ENCODE measurements at places on chromosomes 4 and X.

- no peak for DNase-seq
These were observed 200.0 kb upstream of the MAD2L1 start for GRCh38 chr4:120266602-120267001.

GRCh38 chr4:173257732-173258717 is 76.1 kb downstream of the HMGB2 start:
- peak; percentile 64 for DNase-seq

DNA sequence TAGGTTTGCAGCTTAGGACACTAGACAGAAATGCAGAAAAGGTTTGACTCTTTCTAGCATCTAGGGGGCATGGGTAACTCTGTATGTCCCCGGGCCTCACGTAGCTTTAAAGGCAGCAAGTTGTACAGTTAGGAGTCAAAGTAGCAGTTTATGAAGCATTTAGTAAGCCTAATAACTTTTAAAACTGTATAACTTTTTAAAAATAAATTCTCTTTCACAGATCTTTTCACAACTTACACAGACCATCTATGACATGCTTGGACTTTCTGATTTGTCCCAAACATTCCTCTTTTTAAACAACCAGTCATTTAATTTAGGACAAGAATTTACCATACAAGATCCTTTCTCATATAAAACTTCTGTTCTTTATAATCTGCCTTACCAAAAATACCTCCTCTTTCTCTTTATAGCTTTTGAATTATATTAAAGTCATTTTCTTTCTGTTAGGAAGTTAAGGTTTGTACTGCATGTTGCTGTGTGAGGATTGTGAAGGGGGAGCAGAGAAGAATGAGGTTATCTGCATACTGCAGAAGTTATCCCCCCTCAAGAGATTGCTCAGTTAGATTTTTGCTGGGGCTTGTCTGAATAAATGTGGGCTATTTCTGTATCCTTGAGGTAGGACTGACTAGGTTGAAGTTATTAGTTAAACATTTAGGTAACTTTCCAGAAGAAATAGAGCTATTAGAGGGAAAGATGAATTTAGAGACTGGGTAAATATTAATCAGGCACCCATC is 94.3 kb downstream of the CPE start:
- DNase-seq, result no peak

GRCh38 chr4:39655211-39655610 is 16.5 kb upstream of the SMIM14 start:
- no peak for DNase-seq

GRCh38 chrX:47091149-47091775 is 13.0 kb downstream of the RGN start:
- no peak for DNase-seq

GRCh38 chrX:110282922-110283321 is 35.0 kb downstream of the AMMECR1 start:
- DNase-seq, result no peak

DNA sequence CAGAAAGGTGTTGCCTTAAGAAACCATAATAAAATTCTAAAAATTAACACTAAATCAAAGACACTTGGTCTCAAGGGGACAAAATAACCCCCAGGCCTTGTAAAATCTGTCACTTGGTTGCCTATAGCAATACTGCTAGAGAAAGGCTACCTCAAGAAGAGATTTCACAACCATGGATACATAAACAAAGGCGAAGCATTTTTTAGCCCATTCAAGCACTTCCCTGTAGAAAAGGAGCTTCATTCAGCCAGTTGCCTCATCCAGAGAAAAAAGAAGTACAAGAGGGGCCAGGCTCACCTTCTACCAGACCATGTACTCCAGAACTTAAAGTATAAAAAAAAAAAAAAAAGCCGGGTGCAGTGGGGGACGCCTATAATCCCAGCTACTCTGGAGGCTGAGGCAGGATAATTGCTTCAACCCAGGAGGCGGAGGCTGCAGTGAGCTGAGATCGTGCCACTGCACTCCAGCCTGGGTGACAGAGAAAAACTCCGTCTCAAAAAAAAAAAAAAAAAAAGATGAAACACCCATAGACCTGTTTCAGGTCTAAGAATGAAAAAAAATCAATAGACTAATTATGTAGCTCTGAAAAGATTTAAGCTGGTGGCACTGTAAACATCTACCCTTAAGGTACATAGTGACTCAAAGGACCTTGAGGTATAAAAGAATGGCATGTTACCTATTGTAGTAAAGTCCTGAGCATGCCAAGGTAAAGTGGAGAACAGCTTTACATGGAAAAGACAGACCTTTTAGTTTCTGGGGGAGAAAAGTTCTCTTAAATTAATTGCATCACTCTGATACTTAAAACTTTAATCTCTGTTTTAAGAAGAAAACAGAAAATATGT is 18.0 kb downstream of the RUFY3 start:
- no peak for DNase-seq

DNA sequence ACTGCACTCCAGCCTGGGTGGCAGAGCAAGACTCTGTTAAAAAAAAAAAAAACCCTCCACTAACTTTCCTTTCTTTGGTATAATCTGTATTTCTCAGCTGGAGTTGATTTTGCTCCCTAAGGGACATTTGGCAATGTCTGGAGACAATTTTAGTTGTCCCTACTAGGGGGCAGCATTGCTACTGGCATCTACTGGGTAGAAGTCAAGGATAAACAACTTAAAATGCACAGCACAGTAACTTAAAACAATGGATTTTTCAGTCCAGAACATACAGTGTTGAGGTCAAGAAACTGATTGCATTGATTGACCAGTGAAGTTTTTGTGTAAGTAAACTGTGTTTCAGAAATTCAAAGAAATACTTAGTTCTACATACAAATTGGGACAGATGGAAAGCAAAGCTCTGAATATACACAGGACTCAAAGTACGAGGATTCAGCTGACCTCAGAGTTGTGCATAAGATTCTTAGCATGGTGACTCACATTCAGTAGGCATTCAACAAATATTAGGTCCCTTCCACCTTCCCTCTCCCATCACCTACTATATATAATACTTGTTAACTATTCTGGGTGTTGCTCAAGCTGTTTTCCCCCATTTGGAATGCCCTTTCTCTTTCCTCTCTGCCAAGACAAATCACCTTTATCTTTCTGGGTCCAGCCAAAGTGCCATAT is 8.8 kb downstream of the DDX53 start:
- peak; percentile 65 for DNase-seq

- DNase-seq, result peak; percentile 9
These were observed 192.1 kb downstream of the SPRY1 start for GRCh38 chr4:123588631-123589241.

DNA sequence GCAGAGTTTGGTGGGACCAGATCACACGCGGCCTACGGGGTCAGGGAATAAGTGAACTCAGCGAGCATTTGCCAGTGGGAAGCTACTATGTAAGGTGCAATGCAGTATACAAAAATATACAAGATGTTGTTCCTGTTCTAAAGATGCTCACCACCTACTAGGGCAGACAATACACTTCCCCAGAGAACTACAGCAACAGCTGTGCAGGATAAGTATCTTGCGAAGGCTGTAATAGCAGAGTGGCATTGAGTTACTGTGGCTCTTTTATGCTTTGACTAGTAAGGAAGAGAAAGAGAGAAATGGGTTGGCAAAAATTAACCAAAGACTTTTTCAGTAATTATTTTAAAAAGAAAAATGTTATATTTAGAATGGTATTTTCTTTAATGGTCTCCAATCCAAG is 61.2 kb downstream of the CDS1 start:
- no peak for DNase-seq

DNA sequence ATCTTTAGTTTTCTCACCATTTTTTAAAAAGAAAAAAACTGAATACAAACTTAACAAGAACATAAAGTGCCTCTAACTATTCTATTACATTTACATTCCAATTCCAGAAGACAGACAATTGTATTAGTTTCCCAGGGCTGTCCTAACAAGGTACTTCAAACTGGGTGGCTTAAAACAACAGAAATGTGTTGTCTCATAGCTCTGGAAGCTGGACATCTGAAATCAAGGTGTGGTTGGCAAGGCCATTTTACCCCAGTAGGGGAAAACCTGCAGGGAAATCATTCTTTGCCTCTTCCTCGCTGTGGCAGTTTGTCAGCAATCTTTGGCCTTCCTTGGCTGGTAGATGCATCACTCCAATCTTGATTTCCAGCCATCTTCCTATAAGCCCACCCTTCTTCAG is 37.5 kb upstream of the TMEM33 start:
- DNase-seq, result no peak

DNA sequence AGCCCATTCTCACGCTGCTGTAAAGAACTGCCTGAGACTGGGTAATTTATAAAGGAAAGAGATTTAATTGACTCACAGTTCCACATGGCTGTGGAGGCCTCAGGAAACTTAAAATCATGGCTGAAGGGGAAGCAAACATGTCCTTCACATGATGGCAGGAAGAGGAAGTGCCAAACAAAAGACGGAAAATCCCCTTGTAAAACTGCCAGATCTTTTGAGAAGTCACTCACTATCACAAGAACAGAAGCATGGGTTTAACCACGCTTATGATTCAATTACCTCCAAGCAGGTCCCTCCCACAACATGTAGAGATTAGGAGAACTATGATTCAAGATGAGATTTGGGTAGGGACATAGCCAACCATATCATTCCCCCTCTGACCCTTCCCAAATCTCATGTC is 335.5 kb downstream of the IL15 start:
- DNase-seq, result no peak

GRCh38 chr4:10173037-10173753 is 56.6 kb upstream of the WDR1 start:
- no peak for DNase-seq

- DNase-seq, result no peak
These were observed 124.6 kb downstream of the ANOS1 start for GRCh38 chrX:8607326-8607725.

DNA sequence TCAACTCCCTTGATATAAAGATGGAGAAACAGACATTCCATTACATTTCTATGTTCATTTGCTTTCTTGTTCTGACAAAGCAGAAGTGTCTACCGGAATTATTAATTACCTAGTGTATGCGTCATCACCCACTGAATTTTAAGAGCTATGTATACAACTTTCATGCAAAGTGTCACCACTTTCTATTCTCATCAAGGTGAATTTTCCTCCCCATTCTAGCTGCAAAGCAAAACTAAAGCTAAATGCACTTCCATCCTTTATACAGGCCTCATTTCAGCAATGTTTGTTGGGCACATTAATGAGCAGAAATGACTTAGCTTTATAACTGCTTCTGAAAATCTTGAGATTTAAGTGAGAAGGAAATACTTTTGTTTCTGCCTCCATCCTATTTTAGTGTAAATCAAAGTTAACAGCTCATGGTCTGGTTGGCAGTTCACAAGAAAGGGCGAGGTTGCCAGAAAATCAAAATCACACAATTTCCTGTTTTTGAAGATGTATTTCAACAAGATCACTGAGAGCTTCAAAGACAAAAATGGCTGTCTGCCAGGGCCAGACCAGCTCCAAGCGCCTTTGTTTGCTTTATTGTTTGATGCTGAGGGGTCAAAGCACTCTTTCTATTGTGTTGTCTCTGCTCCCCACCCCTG is 7.2 kb upstream of the FAM9C start:
- no peak for DNase-seq

GRCh38 chr4:53161051-53161786 is 204.6 kb downstream of the SCFD2 start:
- no peak for DNase-seq

DNA sequence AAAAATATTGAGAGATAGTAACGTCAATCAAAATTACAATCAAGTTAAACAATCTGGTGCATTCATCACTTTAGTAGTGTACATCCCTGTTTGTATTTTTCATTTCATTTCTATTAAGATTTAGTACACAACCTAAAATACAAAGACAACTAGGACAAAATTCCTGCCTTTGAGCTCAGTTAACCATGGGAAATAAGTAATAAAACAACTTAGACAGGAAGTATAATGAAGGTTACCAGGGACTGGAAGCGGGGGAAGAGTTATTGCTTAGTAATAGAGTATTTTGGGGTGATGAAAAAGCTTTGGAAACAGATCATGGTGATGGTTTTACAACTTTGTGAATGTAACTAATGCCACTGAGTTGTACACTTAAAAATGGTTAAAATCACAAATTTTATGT is 25.6 kb upstream of the ATXN3L start:
- no peak for DNase-seq

DNA sequence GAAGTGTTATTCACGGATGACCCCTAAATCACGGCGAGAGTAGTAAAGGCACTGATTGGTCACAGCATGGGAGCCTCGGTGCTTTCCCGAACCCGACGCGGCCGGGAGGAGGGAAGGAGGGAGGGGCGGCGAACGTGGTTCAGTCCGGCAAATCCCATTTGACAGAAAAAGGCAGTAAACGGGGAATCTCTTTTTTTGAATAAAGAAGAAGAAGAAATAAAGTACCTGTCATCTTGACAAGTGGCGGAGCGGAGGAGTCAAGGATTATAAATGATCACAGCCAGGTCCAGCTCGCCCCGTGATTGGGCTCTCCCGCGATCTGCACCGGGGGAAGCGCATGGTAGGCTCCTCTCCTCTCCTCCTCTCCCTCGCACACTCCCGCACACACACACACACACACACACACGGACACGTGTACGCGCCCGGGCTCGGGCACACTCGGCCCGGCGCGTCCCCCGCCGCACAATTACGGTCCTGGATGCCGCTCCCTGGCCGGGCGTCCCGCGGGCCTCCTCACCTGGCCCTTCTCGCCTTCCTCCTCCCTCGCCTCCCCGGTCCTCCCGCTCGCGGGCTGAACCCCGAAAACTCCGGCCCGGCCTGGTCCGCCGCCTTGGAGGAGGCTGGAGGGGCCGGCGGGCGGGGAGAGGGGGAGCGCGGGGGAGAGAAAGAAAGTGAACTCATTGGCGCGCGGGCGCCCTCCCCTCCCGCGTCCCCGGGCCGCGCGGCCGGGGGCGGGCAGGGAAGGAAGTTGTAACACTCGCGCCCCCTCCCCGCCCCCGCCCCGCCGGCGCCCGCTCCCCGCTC is 99.2 kb upstream of the TENM3 start:
- peak; percentile 63 for DNase-seq

DNA sequence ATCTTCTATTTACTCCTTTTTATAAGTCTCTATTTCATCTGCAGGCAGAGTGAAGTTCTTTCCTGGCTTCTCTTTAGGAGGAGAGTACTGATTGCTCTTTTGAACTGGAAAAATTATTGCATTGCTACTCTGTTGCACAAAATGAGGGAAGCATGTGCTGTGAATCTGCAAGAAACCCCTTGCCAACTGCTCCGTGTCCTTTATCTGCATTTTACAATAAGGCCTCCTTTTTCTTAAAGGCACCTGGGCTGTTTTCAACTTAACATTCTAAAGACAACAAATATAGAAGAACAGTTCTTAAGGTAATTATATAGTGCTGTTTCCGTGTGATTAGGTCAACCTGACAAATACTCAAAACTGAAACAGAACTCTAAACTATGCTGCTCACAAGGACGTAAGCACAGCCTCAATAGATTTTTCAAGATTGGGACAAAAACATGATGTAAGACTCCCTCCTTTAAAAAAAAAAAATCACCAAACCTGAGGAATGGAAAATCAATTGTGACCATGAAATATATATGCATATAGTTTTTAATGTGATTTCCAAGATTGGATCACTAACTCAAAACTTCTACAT is 716.6 kb upstream of the INTU start:
- DNase-seq, result no peak

- no peak for DNase-seq
These were observed 587.7 kb upstream of the PITX2 start for GRCh38 chr4:111210595-111210994.

- no peak for DNase-seq
These were observed 338.6 kb upstream of the ZFP42 start for GRCh38 chr4:187656959-187657358.

Measured in T47D (cell line).